Right lung (tissue), 10 donors: ENCODE measurements at places on chromosomes 7 and 10. TPM values are rescaled to one million over a fixed set of nuclear protein-coding genes. Genes with fewer than 3 reads are reported as not detected.

The DKK1 gene
- 1.8 TPM for polyA plus RNA-seq

The LRGUK gene
- 2.0 TPM for polyA plus RNA-seq

The CLCN1 gene
- polyA plus RNA-seq: not detected

The UNC5B gene
- 20.0 TPM for polyA plus RNA-seq

The PDLIM1 gene
- polyA plus RNA-seq: 87.5 TPM

The ZDHHC6 gene
- polyA plus RNA-seq: 67.4 TPM

The PNLIPRP2 gene
- not detected for polyA plus RNA-seq

The PDK4 gene
- polyA plus RNA-seq: 43.3 TPM

The PCLO gene
- polyA plus RNA-seq: 5.7 TPM

The TRIM73 gene
- polyA plus RNA-seq: 8.1 TPM

The DIP2C gene
- polyA plus RNA-seq: 19.1 TPM

The GPR146 gene
- 7.0 TPM for polyA plus RNA-seq

The FMC1 gene
- 16.3 TPM for polyA plus RNA-seq

The CCDC146 gene
- 28.9 TPM for polyA plus RNA-seq

The CTAGE8 gene
- 5.8 TPM for polyA plus RNA-seq

The PLPP4 gene
- 0.13 TPM for polyA plus RNA-seq

The RFC2 gene
- polyA plus RNA-seq: 45.7 TPM

The NEBL gene
- 15.5 TPM for polyA plus RNA-seq

The CXCL12 gene
- polyA plus RNA-seq: 194 TPM

The ABCC2 gene
- 1.2 TPM for polyA plus RNA-seq

- no peak for DNase-seq
Observed at GRCh38 chr10:59803714-59804113, 50.5 kb upstream of the MRLN start.

DNA sequence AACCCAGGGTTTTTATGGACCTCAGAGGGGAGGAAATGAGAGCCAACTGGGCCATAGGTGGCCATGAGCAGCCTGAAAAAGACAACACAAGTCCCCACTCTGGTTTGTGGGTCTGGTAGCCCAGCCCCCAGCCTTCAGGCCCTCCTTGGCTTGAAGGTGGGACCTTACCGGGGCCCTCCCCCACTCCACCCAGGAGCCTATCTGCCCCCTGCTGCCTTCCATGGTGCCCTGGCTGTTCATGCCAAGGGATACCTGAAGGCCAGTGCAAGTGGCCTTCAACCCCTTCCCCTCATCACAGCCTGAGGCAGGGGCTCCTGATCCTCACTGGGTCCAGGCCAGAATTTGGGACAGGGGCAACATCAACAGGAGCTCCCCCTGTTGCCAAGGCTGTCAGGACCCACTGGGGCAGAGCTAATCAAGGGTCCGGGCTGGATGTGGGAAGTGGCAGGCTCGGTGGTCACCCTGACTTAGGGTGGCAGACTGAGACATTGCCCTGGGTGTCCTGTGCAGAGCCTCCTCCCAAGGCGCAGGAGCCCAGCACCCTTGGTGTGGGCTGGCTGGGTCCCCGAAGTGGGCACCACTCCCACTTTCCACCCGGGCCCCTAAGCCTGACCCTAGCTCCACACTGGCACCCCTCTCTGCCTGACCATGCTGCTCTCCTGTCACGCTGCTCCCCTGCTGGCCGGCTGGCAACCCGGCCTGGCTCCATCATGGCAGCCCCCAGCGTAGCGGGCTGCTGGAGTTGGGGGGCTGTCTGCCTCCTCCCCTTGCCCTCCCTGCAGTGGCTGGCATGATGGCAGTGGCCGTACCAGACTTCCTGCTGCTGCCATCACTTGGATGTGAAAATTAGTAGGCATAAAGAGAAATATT, 6.4 kb downstream of the WDFY4 start:
- no peak for DNase-seq

- no peak for DNase-seq
Observed at GRCh38 chr7:16189026-16189715, 232.2 kb downstream of the CRPPA start.

DNA sequence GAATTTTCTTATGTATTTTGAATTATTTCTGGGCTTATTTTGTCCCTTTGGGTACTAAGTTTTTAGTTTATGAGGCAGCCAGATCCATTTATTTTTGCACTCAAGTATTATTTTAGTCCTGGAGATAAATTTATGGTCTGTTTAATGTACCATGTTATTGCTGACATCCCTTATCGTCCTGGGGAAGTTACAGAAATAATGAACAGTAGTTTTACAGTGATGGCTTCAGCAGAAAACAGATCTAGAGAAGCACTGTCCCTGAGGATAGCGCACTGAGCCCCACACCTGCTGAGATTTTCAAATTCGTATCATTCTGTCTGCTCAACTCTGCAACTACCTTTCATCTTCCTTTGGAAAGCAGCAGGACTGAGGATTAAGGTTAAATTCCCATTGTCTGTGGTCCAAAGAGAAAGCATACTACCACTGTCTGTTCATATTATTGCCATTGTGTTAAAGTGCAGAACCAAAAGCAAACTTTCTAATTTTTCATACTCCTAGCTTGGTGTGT, 168.3 kb downstream of the SNX13 start:
- no peak for DNase-seq

- DNase-seq: no peak
Observed at GRCh38 chr7:5584096-5584495, 160.5 kb upstream of the TNRC18 start.

DNA sequence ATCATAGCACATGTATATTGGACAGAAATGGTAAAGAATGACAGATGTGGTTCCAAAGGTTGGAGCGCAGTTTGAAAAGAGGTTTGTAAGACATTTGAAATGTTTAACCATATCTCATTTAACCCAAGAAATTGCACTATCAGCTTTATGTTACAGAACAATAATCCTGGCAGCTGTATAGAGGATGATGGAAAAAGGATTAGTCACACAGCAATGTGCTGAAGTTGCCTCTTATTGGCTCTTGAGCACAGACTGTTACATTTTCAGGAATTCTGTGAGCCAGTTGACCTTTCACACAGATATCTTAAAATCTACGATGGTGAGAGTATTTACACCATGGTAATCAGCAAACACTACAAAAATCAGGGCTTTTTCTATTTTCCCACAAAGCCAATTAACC, 3.9 kb downstream of the COG5 start:
- no peak for DNase-seq

- DNase-seq: no peak
Observed at GRCh38 chr7:608361-608760, 88.7 kb upstream of the PDGFA start.

- no peak for DNase-seq
Observed at GRCh38 chr7:9201928-9202327, 768.5 kb downstream of the NXPH1 start.

DNA sequence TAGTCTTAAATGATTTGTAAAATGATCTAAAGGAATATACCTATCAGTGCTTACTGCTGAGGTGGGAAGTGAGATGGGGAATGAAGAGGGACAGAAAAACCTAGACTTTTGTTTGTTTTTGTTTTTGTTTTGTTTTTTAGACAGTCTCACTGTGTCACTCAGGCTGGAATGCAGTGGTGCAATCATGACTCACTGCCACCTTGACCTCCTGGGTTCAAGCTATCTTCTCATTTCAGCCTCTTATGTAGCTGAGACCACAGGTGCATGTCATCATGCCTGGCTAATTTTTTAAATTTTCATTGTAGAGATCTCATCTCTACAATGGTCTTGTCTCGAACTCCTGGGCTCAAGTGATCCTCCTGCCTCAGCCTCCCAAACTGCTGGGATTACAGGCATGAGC, 116.4 kb upstream of the SEM1 start:
- no peak for DNase-seq

DNA sequence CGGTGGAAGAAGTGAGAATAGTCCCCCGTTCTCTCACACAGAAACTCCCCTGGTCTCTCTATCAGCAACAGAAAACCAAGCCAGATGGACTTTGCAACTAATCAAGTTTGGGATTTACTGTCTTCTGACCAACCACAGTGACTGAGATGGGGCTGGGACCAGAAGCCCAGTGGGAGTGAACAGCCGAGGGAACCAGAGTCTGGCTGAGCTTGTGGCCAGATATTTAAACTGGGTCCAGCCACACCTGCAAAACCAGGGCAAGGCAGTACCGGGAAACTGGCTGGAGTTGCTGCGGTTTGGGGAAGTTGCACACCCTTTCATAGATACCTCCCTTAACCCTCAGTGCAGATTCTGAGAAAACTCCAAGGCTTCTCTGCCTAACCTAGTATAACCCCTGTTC, 6.0 kb downstream of the GSTK1 start:
- no peak for DNase-seq

GRCh38 chr10:128040681-128041080, 85.5 kb downstream of the MKI67 start:
- DNase-seq: no peak

GRCh38 chr7:70346844-70347462, 748.7 kb downstream of the AUTS2 start:
- DNase-seq: no peak

- DNase-seq: no peak
Observed at GRCh38 chr7:25031007-25031406, 51.0 kb upstream of the OSBPL3 start.

- no peak for DNase-seq
Observed at GRCh38 chr10:96619120-96619519, 32.3 kb upstream of the TM9SF3 start.

DNA sequence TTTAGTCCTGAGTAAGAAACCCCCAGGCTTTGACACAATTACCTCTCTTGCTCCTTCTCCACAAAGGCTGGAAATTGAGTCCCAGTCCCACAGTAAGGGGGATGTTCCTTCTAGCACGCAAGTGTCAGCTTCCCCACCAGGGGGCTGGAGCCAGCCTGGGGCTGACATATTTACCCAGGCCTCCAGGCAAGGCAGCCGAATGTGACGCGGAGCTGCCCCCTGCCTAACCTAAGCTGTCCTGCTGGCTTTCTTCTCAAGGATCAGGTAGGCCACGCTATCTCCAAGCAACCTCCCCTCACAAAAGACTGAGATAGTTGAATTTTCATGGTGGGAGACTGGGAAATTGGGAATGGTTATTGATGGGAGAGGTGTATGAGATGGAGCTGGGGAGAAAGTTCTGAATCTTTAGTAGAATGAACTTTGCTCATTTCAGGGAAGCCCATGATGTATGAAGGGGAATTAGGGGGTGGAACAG, 19.2 kb upstream of the BMPER start:
- DNase-seq: no peak

DNA sequence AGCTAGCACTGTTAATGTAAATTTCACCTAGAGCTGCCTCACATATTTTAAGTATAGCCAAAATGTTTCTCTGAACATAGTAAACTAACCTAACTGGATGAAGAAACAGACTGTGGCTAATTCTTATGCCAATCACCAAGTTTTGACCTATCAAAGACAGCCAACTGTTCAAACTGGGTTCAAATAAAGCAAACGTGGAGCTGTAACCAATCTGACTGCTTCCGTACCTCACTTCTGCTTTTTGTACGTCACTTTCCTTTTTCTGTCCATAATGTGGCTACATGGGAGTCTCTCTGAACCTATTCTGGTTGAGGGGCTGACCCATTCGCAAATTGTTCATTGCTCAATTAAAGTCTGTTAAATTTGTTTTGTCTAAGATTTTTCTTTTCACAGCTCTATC, 66.3 kb upstream of the ETV1 start:
- no peak for DNase-seq

GRCh38 chr10:30435073-30435422, 1.1 kb downstream of the MAP3K8 start:
- no peak for DNase-seq

- peak; percentile 83 for DNase-seq
Observed at GRCh38 chr10:86693721-86694369, 25.5 kb downstream of the LDB3 start.

GRCh38 chr10:21807180-21807579, 196.3 kb downstream of the DNAJC1 start:
- DNase-seq: no peak

GRCh38 chr10:44801383-44802327, 109.5 kb upstream of the TMEM72 start:
- DNase-seq: peak; percentile 38

GRCh38 chr10:61754587-61755550, 92.1 kb downstream of the CABCOCO1 start:
- no peak for DNase-seq

- no peak for DNase-seq
Observed at GRCh38 chr10:109403551-109403950, 519.8 kb downstream of the XPNPEP1 start.

GRCh38 chr7:72345208-72345727, 66.9 kb downstream of the CALN1 start:
- no peak for DNase-seq

DNA sequence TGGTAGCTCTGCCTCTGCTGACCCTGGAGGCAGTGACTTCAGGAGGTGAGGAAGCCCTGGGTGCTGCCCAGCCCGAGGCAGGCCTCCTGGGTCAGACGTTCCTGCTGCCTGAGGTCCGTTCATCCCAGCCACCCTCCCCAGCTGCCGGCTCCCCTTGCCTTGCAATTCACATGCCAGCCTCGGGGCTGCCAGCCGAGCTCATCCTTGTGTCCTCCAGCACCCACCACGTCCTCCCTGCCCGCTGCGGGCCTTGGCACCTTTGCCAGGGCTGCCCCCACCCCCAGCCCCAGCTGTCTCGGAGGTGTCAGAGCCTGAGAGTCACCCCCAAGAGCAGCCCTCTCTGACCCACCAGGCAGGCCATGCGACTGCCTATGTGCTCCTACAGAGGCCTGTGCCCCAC, 162.1 kb upstream of the RNF32 start:
- no peak for DNase-seq

GRCh38 chr10:88800152-88801125, 2.1 kb upstream of the LIPM start:
- DNase-seq: no peak

DNA sequence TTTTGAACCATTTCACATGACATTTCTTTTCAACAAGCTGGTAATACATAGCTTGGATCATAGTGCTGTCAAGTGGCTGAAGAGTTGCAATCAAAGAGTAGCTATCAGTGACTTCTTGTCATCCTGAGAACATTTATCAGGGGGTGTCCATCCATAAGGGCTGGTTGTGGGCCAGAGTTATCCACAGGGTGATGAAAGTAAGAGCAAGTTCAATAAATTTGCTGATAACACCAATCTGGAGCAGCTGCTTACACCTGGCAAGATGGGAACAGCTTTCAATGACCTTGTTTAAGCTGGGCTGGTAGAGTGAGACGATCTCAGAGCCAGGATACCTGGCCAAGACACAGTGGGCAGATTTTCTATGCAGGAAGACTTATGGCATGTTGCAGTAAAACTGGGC, 96.3 kb upstream of the IMMP2L start:
- no peak for DNase-seq

- DNase-seq: peak; percentile 39
Observed at GRCh38 chr10:132606536-132607316, 69.1 kb downstream of the INPP5A start.

- no peak for DNase-seq
Observed at GRCh38 chr7:92632791-92633190, 42.6 kb upstream of the FAM133B start.

DNA sequence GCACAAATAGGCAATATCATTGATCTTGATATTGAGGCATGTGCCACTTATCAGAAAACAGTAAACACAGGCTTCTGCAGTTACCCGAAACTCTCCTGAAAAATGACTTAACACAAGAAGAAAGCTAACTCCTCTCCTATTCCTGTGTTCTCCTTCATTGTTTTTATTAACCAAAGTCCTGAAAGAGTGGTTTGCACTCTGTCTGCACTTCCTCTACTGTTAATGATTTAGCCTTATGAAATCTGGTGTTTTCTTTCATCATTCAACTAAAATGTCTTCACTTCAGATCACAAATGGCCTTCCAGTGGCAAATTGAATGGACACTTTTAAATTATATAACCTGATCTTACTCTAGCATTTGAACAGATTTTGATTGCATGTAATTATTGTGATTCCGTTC, 630.6 kb upstream of the PHF14 start:
- DNase-seq: no peak

- DNase-seq: no peak
Observed at GRCh38 chr10:662686-663465, 26.6 kb downstream of the DIP2C start.
